ENCODE measurements at places on chromosomes 5 and 9.

DNA sequence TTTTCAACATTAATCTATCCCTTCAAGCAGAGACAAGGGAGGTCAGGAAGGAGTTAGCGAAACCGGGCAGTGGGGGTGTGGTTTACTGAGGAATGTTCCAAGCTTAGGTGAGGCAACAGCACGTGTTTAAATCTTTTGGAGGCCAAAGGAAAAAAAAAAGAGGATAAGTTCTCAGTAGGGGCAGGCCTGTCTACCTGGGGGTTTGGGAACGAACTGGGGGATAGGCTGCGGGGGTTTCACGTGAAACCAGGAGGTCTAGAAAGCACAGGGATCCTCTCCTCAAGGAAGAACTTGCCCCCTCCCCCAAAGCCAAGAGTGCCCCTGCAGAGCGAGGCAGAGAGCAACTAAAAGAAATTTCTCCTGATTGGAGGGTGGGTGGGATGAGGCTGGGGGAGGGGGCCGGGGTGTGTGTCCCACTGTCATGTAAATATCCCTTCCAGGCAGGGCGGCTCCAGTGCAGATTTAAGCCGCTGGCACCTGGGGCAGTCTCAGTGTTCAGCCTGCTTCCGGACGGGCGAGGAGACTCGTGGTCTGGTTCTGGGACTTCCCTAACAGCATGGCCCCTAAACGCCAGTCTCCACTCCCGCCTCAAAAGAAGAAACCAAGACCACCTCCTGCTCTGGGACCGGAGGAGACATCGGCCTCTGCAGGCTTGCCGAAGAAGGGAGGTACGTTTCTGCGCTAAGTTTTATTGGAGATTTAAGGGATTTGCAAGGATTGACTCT, 5.5 kb upstream of the SET start:
- DNase-seq: peak; percentile 64

DNA sequence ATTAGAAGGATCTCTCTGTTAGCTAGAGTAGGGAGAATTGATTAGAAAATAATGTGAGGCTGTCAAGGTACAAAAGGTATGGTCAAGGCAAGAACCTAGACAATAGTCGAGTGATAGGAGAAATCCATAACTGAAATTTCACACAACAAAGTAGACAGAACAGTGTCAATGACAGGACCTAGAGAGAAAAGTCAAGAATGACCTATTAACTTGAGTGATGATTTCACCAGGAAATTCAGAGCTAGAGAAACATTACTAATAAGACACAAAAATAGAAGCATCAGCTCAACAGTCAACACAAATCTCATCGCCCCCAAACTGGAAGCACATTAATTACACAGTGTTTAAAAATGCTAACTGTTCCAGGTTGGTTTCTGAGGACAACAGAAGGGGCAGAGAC, 532.4 kb downstream of the CDH10 start:
- DNase-seq: no peak

DNA sequence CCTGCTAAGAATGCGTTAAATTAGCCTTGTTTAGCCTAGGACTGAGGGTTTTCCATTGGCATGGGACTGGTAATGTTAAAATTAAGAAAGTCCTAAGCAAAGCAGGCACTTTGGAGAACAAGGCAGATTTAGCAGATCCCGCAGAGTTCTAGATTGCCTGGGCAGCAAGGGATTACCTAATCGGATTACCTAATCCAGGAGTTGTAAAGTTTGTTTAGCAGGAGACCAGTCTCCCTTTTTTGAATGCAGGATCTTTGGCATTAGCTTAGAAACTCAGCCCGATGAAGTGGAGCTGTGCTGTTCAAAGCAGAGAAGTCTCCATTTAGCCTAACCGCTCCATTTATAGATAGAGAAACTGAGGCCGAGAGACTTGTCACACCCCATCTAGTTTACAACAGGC, 206.0 kb downstream of the DMRT2 start:
- no peak for DNase-seq

- DNase-seq: no peak
Observed at GRCh38 chr5:35464757-35465156, 152.9 kb upstream of the SPEF2 start.

DNA sequence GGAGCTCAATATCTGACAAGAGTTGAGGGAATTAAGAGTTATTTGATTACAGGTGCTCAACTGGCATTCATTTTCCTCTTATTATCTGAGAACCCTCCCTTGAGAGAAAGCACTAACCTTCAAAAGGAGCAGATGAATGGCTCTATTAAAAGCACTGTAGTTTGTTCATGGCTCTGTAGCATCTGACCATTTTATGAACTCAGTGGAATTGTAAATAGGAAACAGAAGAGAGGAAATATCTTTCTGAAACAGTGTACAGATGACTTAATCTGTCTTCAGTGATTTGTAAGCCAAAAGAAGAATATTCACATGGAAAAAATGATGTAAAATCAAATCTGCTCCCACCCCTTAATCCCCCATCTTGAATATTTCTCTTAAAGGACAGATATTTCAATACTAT, 810.4 kb upstream of the GRAMD2B start:
- no peak for DNase-seq

- DNase-seq: no peak
Observed at GRCh38 chr9:87602933-87603643, 105.4 kb downstream of the DAPK1 start.

DNA sequence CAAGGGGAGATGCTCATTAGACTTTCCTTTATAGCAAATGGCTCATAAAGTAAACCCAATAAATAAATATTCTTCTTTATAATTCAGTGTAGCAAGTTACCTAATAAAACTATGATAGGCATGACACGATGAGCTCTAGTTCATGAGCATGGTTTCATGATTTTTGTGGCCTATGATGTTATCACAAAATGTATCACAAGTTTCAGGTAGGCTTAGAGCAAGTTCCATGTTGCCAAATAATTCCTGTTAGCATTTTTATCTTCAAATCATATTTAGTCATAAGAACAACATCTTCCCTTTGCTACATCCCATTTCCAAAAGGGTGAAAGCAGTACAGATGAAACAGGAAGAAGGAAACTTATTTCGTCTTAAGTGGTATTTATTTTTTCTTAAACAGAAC, 200.2 kb downstream of the ENC1 start:
- no peak for DNase-seq

- peak; percentile 53 for DNase-seq
Observed at GRCh38 chr5:158139161-158139560, 280.2 kb upstream of the CLINT1 start.

- peak; percentile 69 for DNase-seq
Observed at GRCh38 chr9:87292449-87293191, 205.0 kb upstream of the DAPK1 start.

DNA sequence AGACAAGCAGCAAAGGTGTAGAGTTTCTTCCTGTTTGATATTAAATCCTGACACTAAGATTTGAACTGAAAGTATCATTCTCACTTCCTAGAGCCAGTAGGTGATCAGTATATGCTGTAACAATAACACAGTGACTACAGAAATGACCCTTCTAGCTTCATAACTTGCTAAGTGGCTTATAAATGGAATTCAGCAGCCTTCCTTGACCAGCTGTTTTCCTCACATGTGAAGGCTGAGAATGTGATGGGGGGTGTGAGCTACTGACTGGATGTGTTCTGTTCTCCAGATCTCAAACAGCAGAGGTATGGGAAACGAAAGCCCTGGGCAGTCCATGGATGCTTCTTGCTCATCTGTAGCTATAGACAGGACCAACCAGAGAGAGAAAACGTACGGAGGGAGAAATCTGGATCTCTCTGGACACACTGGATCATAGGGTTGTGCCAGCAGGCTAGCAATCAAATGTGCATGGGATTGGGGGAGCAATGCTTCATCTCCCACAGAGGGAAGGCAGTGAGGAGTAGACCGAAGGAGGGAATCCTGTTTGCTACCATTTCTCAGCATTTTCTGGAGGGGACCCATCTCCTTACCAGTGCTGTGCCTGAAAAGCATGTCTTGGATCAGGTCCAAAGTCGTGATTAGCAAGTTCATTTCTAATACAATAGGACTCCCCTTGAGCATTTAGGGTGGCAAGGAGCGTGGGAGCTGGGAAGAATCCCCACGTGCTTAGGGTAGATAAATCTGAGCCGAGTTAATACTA, 39.4 kb downstream of the TNFAIP8 start:
- no peak for DNase-seq

DNA sequence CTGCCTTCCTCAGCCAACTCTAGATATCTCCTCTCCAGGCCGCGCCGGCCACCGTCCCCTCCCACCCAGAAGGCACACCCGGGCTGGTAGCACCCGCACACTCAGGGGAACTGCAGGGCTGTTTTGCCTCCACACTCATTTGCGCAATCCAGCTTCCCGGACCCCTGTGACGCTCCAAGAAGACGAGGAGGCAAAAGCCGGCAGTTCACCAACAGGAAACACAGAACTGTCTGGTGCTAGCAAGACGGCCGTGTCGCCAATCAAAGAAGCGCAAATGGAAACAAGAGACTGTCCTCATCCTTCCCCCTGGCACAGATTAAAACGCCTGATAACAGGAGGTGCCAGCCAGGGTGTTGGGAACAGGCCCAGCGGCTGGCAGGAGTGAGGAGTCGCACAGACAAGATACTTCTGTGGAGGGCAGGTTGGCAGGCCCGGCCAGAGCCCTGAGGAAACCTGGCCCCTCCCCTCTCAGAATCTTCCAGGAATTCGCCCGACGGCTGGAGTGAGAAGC, 7.8 kb downstream of the AGPAT2 start:
- no peak for DNase-seq

GRCh38 chr5:56974241-56974640, 22.3 kb upstream of the MIER3 start:
- no peak for DNase-seq

GRCh38 chr5:116479776-116480675, 94.6 kb downstream of the SEMA6A start:
- DNase-seq: peak; percentile 28

- no peak for DNase-seq
Observed at GRCh38 chr9:106334081-106334480, 528.9 kb upstream of the ZNF462 start.

- no peak for DNase-seq
Observed at GRCh38 chr5:66565878-66566277, 30.3 kb upstream of the MAST4 start.

GRCh38 chr5:171342362-171343111, 33.5 kb downstream of the TLX3 start:
- DNase-seq: peak; percentile 77

- no peak for DNase-seq
Observed at GRCh38 chr9:134491856-134492255, 149.7 kb upstream of the COL5A1 start.

- no peak for DNase-seq
Observed at GRCh38 chr5:167029488-167029887, 1262.0 kb upstream of the WWC1 start.

DNA sequence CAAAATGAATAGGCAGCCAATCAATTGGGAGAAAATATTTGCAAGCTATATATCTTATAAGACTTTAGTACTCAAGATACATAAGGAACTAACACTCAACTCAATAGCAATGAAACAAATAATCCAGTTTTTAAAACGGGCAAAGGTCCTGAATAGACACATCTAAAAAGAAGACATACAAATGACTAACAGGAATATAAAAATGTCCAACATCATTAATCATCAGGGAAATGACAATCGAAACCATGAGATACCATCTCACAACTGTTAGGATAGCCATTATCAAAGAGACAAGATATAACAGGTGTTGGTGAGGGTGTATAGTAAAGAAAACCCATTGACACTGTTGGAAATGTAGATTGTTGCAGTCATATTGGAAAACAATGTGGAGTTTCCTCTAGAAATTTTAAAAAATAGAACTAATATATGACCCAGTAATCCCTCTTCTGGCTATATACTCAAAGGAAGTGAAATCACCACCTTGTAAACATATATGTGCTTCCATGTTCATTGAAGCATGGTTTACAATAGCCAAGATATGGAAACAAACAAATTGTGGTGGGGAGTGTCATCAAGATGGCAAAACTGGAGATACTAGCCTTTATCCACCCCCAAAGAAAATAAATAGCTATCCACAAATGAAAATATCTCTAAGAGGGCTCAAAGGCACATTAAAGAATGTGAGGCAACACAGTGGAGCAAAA, 13.9 kb upstream of the BTNL3 start:
- no peak for DNase-seq

- DNase-seq: peak; percentile 40
Observed at GRCh38 chr9:20854444-20854843, 170.4 kb downstream of the FOCAD start.

GRCh38 chr5:149732324-149733128, 2.4 kb downstream of the PPARGC1B start:
- DNase-seq: peak; percentile 38

DNA sequence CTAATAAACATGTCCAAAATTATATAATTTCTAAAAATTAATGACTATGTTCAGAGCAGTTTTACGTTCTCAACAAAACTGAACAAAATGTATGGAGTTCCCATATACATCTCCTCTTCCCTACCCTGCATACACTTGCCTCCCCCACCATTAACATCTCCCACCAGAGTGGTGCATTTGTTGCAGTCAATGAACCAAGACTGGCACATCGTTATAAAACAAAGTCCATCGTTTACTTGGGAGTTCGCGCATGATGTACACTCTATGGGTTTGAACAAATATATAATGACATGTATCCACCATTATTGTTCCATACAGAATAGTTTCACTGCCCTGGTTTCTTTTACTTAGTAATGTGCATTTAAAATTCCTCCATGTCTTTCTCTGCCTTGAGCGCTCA, 130.1 kb downstream of the APBA1 start:
- DNase-seq: no peak

DNA sequence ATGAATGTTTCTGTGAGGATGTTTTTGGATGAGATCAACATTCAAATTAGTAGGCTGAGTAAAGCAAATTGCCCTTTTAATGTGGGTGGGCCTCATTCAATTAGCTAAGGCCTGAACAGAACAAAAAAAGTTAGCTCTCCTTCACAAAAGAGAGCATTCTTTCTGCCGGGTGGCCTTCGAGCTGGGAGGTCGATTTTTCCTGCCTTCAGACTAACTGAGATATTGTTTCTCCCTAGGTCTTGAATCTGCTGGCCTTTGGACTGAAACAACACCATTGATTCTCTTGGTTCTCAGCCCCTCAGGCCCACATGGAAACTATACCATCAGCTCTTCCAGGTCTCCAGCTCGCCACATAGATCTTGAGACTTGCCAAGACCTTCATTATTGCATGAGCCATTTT, 29.1 kb upstream of the FREM1 start:
- no peak for DNase-seq

- DNase-seq: no peak
Observed at GRCh38 chr9:136047076-136047774, 47.9 kb downstream of the NACC2 start.
